Nucleus accumbens (tissue), 56 donors: ENCODE measurements at places on chromosomes 7 and 10.

- DNase-seq: no peak
Observed at GRCh38 chr7:151586531-151587260, 67.0 kb upstream of the RHEB start.

DNA sequence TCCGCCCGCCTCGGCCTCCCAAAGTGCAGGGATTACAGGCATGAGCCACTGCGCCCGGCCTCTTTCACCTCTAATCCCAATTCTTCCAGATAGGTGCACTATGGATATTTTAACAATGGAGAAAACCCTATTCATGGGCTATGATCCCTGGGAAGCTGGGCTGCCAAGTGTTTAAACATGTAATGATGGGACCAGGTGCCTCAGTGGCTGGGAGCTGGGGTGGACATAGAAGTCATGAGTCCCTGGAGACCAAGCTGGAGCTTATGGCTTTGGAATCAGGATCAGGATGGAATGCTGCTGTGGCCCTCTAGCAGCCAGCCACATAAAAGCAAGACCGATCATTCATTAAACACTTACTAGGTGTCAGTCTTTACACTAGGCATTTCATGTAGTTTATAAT, 41.8 kb upstream of the IGFBP3 start:
- DNase-seq: no peak

GRCh38 chr10:121294630-121295029, 303.6 kb downstream of the FGFR2 start:
- DNase-seq: no peak

DNA sequence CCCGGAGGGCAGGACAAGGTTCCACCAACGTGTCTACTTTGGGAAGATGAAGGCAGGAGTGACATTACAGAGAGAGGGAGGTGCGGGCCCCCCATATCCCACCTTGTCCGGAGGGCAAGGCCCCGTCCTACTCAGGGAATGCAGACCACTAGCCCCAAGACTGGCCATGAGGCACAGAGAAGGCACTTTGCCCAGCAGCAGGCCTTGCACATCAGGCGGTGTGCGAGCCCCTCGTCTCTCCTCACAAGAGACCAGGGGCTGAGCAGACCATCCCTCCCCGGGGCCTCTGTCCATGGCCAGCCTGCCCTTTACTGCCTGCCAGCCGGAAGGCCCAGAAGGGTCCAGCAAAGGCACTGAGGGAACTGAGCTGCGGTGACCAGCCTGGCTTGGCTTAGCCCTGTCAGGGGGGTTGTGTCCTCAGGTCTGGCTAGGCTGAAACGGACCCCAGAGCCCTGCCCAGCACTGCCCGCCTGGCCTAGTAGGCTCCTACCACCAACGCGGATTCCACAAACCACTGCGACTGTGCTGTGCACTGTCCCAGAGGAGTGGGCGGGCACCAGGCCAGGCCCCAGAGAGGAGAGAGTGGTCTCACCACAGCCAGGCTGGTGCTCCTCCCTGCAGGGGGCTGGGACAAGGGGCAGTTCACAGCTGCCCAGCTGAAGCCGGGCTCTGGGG, 16.7 kb downstream of the CAMK2B start:
- DNase-seq: no peak

- no peak for DNase-seq
Observed at GRCh38 chr7:105806592-105807447, 69.6 kb downstream of the ATXN7L1 start.

DNA sequence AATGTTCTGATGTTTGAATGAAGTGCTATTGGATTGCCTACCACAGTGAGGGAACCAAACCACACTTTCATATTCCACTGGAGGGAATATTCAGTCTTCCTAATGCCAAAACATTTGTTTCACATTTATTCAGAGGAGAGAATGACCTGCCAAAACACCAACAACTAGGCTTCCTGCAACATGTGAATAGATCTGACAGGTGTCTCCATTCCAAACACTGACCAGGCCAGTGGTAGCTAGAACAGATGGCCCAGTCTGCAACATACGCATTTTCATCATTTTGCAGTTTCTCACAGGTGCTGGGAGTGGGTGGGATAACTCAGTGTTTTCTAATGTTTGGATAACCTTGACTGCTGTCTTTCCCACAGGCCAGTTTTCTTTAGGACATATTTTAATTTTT, 110.0 kb downstream of the RELN start:
- DNase-seq: no peak

- DNase-seq: no peak
Observed at GRCh38 chr10:88851706-88852105, at the start of gene ANKRD22. TSS of gene ANKRD22 (minus strand) at chr10:88851844. CDS start at chr10:88851607, 237 bp downstream.

DNA sequence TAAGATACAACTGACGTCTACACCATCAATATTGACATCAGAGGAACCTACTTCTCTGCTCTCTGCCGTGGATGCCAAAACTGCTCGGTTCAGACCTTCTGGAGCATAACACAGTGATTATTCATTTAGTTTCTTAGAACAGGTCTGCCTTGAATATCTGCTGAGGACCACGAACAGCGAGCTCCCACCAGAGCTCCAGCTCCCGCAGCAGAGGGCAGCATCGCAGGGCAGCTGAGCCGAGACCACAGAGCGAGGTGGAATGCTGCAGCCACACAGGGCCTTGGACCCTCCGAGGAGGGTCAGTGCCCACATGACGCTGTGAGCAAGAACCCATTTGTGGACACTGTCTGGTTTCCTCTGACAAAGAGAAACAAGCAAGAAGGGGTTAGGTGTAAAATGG, 6.8 kb downstream of the VIPR2 start:
- DNase-seq: no peak

DNA sequence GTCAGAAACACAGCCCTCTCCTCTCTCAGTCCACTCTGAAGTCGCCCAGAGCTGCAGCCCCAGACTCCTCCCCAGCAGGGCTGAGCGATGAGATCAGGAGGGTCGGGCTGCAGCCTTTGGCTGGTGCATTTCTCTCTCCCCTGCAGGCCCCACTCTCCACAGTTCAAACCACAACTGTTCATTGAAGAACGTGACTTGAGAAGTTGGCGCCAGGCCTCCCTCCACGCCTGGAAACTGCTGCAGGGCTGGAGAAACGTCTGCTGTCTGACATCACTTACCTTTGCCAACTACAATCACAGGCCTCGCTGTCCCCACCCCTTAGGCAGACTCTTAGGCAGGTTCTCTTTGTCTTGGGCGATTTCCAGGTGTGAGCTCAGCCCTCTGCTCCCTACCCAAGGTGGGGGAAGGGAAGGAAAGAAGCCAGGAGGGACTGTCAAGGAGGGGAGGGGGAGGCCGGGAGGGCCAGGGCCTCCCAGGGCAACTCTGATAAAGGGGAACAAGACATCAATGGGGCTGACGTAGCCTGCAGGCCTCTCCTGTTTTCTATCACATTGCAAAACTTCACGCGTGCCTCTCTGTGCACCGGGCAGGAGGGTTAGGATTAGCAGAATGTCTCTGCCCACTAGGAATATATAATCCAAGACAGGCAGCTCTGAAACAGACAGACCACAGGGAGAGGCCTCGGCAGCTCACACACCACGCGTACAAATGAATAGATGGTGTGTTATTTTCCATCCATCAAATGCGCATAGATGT, 32.7 kb downstream of the CALML5 start:
- no peak for DNase-seq

GRCh38 chr10:91017198-91017597, 96.3 kb upstream of the ANKRD1 start:
- no peak for DNase-seq

DNA sequence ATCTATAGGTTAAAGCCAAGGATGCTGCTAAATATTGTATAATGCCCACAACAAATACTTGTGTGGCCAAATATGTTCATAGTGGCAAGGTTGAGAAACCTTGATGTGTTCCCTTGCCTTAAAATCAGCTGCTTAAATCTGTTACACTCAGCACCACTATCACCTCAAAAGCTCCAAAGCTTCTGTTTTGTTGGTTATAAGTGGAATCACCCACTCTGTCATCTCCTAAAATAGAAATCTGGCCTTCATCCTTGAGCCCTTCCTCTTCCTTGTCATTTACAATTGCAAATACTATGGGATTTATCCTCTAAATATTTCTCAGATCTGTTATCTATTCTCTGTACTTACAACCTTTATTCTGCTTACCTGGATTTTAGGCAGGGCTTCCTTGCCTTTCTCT, 61.4 kb downstream of the CPED1 start:
- DNase-seq: no peak
